ENCODE measurements at places on chromosomes 3 and 15.

DNA sequence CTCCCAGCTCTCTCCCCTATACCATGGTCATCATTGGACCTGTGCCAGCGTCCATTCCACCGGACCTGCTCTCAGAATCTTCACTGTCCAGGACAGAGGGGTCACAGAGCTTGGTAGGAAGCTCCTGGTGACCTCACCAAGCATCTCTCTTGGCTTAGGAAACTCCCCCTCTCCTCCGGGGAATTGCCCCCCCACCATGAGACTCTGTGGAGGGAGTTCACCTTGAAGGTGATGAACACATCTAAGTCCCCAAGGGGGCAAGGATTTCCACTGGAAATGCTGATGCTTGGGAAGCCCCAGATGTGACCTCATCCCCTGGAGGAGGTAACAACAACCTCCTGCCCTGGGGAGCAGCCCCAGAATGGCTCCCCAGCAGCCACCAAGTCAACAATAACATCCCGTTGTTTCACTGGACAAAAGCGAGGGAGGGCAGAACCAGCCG lies 3.2 kb downstream of the SEMA7A start:
- no peak for DNase-seq

DNA sequence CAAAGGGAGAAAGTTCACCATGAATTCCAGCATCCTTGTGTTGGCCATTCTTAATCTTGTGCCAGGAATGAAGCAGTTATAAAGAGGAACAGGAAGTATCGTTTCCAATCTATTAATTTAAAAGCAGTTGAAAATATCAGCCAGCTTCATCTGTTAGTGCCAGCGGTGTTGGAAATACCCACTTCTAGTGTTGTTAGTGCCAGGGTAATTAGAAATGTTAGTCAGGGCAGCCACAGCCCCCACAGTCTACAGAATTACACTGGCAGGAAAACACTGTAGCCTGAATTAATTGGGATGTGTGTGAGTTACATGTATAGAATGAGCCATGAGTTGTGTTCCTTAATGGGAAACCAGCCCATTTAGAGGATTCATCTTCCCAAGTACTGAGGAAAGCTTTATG lies 127.8 kb downstream of the GHSR start:
- DNase-seq: no peak

DNA sequence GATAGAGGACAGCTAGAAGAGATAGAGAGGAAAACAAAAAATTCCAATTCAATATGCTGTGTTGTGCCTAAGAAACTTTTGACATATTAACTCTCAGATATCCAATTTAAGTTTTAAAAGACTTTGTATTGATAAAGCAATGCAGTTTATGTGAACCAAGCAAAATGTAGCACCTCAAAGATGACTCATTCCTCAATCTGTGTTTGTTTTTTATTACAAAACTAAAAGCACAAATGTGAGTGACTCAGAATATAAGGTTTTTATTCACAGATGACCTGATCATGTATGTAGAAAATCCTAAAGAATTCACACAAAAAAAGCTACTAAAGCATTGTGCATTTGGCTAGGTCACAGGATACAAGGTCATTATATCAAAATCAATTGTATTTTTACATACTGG lies 11.1 kb downstream of the HCLS1 start:
- DNase-seq: no peak

DNA sequence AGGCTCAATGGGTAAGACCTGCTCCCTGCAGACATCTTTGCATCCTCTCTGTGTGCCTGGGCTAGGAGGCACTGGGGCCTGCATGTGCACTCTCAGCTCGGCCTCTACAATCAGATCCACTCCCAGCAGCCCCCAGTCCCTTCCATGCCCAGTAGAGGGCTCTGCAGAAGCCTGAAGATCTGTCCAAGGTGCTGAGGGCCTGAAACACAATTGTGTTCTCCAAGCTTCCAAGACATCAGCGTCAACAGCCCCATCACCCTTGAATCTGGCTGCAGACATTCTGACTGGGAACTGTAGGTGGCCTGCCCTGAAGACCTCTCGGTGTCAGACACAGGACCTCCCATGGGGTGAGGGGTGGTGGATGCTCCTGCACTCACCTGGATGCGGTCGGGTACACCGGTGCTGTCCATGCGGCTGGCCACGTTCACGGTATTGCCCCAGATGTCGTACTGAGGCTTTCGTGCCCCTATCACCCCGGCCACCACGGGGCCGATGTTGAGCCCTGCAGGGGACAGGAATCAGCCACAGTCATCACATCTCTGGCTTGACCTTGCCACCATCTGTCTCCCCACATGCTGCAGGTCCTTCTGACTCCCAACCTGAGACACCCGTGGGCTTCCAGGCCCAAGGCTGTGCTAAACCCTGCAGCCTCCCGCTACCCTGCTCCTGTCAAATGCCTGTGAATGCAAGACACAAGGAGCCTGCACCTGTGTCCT lies 84.7 kb downstream of the SEC22A start:
- no peak for DNase-seq

DNA sequence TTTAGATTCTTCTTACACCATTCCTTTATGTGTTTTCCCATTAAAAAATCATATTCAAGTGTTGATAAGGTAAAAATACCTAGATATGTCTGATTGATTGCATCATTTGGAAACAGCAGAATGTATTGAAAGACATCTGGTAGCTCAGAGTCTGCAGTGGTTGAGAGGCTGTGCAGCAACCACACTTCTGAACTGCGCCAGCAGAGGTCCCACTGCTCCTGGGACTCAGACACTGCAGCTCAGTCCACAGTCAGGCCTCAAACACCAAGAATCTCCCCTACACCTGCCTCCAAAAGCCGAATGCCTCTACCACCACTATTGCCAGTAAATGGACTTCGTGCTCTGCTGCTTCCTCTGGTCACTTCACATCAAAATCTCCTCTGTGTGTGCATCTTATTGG lies 176.9 kb upstream of the LMCD1 start:
- peak; percentile 4 for DNase-seq

DNA sequence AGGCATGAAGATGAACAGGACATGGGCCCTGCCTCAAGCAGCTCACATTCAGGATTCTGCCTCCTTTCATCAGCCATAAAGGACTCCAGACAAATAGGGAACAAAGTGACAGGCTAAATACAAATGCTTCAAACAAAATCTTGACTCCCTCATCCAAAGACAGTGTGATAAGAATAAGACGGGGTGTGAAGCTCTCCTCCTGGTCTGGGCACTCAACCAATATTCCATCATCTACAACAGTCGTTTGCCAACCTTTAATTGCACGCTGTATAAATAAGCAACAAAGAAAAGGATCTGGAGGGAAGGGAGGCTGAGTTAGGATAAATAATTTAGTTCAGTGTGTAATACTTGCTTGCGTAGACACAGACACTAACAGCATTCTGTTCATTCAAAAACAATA lies 5.4 kb downstream of the CCDC54 start:
- no peak for DNase-seq

DNA sequence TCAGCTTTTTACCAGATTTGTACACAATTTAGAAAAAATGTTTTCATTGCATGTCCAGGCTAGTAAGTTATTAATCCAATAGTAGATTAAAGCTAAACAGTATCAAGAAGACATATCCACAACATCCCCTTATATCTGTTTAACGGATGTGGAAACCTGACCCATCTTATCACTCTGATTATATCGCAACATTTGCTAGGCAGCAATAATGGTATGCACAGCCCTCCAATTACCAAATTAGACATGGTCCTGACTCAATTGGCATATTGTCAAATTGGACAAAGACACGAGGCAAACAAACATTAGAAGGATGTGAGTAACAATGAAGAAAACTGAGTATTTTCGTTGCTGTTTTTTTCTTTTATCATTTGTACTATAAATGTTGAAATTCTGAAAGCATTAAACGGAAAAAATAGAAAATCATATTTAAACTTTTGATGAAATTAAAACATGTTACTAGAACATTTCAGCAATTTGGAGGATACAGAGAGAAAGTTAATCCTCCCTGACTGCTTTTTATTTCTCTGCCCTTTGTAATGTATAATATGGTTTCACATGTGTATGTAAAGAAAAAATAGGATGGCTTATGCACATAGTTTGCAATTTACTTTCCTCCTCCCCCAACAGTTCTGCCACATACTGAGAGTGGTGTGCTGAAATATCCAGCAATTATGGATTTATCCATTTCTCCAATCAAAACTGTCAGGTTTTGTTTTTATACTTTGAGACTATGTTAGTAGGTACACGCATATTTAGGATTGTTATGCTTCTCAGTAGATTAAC lies 633.7 kb downstream of the ZIC1 start:
- no peak for DNase-seq

DNA sequence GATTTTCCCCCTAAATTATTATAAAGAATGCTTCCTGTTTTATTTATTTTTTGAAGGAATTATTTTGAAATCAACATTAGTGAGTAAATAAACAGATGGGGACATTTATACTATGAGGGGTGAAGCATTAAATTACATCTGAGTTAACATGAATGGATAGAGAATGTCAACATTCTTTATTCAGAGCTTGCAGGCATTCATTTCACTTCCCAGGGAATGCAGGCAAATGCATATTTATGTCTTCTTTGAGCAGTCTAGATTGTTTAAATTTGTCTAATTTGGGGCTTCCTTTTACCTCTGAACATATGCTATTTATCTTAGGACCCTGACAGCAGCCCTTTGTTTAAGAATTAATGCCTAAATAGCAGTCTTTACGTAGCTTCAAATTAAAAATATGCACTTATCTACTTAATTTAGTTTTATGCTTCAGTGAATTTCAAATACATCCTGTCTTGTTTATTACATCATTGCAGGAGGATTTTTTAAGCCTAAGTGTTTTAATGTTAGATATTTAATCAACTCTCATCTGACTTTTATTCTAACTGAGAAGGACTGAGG lies 630.5 kb upstream of the LMCD1 start:
- DNase-seq: no peak

DNA sequence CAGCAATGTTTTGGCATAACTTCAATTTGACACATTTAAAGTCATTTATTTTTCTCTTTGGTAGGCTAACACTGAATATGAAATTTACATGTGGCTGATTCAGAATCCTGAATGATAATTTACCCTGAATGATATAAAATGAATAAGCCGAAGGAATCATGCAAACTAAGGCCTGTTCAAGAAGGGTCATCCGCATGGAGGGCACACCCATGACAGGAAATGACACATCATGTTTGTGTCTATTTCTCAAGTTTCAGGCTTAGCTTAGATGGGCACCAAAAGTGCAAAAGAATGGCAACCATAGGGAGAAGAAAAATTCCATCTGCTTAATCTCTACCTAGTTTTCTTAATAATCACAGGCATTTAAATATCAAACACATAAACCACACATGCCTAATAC lies 141.5 kb downstream of the DUT start:
- no peak for DNase-seq

DNA sequence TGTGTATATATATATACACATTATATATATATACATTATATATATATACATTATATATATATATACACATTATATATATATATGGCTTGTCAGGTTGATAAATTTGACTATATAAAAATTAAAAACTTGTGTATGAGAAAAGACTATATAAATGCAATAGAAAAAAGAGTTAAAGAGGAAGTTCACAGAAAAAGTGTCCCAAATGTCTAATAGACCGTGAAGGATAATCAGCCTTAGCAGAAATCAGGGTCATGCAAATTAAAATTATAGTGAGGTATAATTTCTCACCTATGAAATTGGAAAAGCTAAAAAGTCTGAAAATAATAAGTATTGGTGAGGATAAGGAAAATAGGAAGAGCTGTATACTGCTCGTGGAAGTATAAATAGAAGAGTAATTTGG lies 51.1 kb downstream of the CHRD start:
- DNase-seq: no peak

- no peak for DNase-seq
Observed at GRCh38 chr3:178109691-178110090, 426.5 kb upstream of the KCNMB2 start.

DNA sequence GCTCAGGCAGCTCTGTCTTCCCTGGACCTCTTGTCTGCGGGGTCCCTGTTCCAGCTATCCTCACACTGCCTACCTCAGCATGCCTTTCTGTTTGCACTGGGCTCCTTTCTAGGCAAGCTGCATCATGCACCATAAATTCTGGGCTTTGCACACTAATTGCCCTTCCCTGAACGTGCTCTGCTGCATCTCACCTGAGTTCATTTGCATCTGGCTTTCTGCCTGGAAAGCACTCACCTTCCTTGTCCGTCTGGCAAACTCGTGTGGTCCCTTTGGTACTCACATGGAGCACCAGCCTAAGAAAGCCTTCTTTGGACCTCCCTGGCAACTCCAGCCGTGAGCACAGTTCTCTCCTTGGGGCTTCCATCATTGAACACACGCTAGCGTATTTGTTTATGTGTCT lies 365.6 kb downstream of the SV2B start:
- DNase-seq: no peak

- no peak for DNase-seq
Observed at GRCh38 chr3:69724722-69725435, 14.4 kb upstream of the MITF start.

GRCh38 chr15:83471307-83471866 lies 24.2 kb downstream of the SH3GL3 start:
- DNase-seq: no peak

DNA sequence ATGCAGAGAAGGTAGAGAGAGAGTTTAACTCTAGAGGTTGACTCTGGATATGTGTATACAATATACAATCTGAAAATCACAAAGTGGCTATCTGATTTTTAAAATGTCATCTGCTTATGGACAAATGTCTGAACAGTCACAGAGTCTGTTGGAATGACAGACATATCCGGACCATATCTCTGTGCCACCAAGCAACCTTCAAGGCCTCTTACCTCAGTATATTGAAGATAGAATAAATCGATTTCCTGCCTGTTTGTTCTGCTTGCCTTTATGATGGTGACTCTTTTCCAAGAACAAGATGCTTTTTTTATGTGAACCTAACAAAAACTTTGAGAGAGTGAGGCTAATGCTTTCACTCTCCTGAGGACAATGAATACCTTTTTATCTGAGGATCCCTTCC lies 151.1 kb downstream of the RBPMS2 start:
- DNase-seq: no peak

DNA sequence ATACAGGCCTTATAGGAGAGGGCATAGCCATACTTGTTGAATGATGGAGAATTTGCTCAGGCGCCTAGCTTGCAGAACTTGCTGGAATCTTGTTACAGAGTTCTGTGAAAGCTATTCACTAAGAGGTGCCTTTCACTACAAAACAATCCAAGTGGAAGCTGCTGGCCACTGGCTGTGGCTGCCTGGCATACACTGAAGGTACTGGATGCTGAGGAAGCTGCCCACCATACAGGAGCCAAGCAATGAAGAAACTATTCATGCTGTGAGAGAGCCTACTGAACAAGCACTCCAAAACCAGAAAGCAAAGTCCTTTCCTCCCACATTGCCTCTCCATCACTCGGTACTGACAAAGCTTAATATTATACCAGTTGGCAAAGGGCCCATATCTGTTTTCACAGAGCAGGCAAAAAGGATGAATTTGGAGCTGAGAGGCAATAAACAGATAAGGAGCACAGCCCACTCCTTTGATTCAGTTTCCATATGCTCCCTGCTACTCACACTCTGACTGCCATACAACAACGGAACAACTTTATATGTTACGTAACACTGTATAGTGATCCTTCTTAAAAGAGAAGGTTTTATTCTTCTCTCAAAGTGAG lies 192.6 kb upstream of the ALCAM start:
- no peak for DNase-seq

GRCh38 chr3:9098716-9099675 lies 135.7 kb upstream of the RAD18 start:
- DNase-seq: no peak

GRCh38 chr3:194871864-194872668 lies 186.4 kb downstream of the FAM43A start:
- no peak for DNase-seq

GRCh38 chr3:113103588-113103987 lies 107.8 kb upstream of the BOC start:
- DNase-seq: no peak
